Stimulated activated CD4-positive, alpha-beta T cell treated with anti-CD3 and anti-CD28 coated beads, Interleukin-1b, Interleukin-23, amount 100 ng/mL, for 48 hours (primary cell): ENCODE measurements at places on chromosomes 11 and 22.

DNA sequence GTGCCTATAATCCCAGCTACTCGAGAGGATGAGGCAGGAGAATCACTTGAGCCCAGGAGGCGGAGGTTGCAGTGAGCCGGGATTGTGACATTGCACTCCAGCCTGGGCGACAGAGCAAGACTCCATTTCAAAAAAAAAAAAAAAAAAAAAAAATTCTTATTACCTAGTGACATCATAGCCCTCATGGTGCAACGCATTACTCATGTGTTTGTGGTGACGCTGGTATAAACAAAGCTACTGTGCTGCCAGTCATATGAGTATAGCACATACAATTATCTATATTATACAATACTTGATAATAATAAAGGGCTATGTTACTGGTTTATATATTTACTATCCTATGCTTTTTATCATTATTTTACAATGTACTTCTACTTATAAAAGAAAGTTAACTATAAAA is 41.2 kb downstream of the OR2AT4 start:
- DNase-seq, result no peak

DNA sequence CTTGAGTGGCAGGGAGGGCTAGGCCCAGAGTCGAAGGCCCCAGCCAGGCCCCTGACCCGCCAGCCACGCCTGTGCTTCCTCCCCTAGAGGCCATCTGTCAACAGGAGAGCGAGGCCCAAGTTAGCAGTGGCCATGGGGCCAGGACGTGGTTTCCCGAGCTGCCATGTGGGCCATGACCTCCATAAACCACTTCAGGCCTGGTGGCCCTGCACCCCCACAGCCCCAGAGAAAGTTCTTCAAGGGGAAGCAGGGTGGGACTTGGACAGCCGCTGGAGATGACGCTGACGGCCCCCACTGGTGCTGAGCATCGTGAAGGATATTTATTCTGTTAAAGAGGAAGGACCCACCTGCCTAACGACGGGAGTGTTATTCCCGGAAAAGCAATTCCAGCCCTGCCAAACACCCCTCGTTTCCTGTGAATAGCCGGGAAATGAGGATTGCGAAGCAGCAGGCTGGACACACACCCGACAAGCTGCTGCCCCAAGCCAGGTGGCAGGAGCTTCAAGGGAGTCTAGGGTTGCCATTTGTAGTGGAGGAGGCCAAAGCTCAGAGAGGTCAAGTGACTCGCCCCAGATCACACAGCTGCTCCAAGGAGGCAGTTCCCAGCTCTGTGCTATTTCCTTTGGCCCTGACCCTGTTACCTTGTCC is 12.8 kb downstream of the PRR5 start:
- DNase-seq, result no peak

DNA sequence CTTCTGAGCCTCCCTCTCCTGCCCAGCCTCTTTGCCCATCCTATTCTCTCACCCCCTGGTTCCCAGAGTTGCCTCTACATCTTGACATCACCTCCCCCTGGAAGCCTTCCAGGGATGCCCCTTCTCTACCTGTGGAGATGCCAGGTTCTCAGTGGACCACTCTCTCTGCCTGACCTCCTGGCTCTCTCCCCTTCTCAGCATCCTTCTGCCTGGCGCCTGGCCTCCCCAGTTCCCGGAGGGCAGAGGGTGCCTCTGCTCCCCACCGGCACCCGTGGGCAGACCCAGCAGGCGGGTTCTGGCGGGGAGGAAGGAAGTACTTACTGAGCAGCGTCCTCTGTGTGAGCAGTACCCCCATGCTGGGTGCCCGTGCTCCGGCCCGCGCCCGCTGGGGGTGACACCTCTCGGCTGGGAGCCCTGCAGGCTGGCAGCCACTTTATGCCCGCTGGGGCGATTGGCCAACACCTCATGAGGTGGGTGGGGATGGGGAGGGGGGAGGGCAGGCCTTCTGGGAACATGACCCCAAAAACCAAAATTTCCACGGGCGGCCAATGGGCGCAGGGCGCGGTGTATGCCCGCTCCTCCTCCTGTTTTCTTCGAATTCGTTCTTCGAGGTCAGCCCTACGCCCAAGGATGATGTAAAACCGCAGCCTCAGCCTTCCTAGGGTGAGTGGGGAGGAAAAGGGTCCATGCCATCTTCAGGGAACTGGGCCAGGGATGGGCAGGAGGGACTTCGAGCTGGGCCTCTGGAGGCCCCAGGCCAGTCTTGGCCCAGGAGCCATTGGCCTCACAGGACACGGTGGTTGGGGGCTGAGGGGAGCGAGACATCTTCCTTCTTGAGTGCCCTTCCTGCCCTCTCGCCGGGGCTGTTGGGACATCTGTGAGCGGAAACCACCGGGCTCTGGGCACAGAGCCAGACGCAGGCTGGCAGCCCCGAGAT is at the start of gene OSM:
Gene OSM, minus strand, starts transcription at position 407 of the 937 bp plus-strand sequence. Its CDS starts 52 bp downstream, at position 355.
- DNase-seq, result peak; percentile 80

GRCh38 chr11:66327171-66328030 is 8.8 kb downstream of the RIN1 start:
- DNase-seq, result no peak

DNA sequence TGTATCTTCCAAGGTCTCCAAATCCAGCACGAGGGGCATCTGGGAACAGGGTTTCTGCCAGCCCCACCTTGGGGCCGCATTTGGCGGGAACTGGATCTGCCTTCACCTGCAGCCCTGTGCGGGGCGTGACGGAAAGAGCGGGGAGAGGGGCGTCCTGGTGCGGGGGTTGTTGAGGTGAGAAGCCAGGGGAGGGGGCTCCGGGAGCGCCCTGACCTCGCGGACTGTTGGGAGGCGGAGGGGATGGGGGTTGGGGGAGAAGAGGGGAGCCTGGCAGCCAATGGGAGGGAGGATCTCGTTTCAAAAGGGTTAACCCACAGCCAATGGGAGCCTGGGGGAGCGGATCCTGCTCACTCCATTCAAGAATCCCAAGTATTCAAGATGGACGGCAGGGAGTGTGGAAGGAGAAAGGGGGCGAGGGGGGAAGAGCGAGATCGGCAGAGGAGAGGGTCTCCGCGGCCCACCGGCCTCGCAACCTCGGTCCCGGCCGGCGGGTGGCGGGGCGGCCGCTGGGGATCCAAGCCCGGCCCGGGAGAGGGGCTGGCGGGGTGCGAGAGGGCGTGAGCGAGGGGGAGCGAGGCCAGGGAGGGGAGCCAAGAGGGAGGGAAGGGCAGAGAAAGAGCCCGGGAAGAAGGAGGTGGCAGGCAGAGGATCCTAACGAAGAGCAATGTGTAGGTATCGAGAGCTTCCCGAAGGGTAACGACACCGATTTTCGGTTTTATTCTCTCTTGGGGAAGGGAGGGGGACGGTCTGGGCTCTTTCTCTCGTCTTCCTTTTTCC is 11.5 kb downstream of the YPEL4 start:
- no peak for DNase-seq

GRCh38 chr11:103055221-103055890 is 36.6 kb downstream of the DCUN1D5 start:
- no peak for DNase-seq

- no peak for DNase-seq
Measured at GRCh38 chr11:96464700-96465307, 75.0 kb downstream of the JRKL start.
